ENCODE measurements at places on chromosomes 2 and 18.

GRCh38 chr2:241310917-241311566, 4.4 kb downstream of the HDLBP start:
- no peak for DNase-seq

- no peak for DNase-seq
Measured at GRCh38 chr2:195961873-195962272, 106.8 kb downstream of the DNAH7 start.

DNA sequence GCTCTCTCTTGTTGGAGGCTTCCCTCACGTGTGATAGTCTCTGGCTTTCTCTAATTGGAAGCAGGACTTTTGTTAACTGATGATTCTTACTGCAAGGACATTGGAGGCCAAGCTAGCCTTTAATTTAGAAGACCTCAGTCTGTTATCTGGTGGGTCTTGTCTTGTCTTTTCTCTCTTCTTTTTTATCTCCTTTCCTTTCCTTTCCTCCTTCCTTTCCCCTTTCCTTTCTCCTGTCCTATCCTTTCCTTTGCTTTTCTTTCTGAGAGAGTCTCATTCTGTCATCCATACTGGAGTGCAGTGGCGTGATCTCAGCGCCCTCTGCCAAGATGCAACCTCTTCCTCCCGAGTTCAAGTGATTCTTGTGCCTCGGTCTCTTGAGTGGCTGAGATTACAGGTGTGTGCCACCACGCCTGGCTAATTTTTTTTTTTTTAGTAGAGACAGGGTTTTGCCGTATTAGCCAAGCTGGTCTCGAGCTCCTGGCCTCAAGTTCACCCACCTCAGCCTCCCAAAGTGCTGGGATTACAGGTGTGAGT, 18.1 kb downstream of the CCNYL1 start:
- no peak for DNase-seq

- DNase-seq: no peak
Measured at GRCh38 chr2:219636941-219637841, 9.8 kb downstream of the SLC4A3 start.

DNA sequence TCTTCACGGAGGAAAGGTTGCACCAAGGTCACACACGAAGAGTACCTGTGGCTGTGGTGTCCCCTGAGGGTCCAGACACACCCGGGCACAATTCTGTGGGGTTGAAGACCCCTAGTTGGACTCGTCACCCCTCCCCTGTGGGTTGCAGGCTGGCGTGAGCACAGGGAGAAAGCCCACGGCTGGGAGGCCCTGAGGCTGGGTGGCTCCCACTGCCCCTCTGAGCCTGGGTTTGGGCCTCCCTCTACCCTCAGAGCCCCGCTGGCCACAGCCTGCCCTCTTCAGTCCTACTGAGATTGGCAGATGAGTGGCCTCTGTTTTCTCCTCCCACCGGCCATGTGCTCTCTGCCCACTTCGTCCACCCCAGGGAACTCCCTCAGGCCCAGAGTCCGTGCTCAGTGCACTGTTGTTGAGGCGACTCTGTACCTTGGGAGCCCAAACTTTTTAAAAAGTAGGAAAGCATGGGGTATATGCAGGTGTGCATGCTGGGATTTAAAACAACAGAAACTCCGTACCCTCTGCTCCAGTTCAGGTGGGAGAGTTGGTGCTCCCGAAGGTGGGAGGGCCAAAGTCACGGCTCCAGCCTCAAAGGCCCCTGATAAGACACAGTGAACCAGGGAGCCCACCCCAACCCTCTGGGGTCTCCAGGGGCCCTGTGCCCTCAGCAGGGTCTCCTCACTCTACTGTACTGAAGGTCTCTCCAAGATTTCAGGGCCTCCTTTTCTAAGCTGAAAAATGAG, 19.1 kb downstream of the RAMP1 start:
- DNase-seq: no peak

DNA sequence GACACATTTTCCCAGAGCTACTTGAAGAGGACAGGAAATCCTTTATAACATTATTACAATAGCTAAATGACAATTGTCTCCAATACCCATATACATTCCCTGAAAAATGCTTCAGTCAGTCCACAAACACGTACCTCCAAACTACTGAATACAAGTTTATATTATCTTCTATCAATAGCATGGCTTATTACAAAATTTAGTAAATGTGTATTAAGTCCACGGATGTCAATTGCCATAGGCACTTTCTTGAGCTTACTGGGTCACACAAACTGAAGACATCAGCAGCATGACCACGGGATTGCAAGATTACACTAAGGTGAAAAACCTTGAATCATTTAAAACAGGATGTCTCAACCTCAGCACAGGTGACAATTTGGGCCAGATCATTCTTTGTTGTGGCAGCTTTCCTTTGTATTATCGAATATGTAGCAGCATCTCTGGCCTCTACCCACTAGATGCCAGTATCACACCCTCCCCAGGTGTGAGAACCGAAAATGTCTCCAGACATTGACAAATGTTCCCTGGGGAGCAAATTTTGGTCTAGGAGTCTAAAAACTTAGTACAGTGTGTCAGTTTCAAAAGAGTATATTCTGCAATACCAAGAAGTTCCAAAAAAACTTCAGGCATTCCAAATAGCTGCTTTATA, 1.4 kb downstream of the MBD2 start:
- no peak for DNase-seq

DNA sequence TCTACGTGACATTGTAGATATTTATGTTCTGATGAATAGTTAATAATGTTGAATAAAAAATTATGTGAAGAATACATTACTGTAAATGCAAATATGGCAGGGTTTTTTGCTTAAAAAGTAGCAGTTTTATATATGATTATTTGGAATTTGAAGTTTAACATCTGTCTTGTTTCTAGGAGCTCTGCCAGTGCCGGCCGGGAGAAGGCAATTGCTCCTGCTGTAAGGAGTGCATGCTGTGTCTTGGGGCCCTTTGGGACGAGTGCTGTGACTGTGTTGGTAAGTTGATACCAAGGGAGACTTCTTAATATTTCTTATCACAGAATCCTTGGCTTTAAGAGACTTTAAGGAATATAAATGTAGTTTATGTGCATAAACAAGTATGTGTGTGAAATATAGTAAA, 25.2 kb downstream of the TWSG1 start:
- no peak for DNase-seq

DNA sequence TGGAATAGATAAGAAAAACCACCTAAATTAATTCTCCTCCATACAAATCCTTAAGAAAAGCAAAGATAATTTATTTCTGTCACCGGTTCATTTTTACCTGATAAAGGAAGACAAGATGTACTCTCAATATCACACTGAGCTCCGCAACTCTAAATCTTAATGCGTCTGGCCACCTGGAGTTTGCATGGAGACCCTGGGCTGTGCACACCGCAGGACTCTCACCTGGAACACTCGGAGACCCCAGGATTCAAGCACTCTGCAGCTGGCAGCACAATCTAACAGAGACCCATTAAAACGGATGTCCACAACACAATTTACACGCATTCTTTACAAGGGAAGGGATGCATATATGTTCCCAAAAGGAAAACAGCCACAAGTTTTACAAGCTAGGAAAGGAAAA, 72.2 kb downstream of the ZNF516 start:
- no peak for DNase-seq

- no peak for DNase-seq
Measured at GRCh38 chr2:26024260-26024659, 9.6 kb upstream of the RAB10 start.

DNA sequence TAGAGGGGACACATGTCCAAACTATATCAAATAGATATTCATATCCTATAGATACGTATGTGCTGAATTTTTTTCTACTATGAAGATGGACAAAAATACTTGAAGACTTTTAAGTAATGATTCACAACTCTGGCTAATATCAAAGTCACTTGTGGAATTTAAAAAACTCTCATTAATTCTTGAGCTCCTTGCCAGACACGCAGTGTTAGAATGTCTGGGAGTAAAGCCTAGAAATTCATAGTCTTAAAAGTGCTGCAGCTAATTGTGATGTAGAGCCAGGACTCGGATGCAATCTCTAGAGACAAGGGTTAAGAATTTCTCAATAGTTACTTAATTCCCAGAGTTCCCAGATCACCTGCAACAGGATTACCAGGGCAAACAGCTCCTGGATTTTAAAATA, 107.4 kb downstream of the ARL6IP6 start:
- no peak for DNase-seq

- DNase-seq: no peak
Measured at GRCh38 chr2:76120176-76120575, 409.5 kb upstream of the GCFC2 start.

- DNase-seq: no peak
Measured at GRCh38 chr2:164257742-164258141, 363.5 kb downstream of the GRB14 start.

DNA sequence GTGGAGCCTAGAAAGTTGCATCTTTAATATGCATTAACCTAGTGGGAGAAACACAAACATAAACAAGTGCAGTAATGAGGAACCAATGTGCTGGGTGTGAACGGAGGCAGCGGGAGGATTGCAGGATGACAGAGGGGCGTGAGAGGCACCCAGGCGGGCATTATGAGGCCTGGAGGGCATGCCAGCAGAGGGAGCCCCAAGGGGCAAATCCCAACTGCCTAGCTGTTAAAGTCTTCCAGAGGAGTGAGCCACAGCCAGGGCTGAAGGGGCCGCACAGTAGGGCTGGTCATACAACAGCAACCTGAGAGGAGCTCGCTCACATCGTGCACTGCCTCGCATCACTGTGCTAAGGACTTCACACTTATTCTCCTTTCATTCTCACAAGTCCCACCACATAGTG, 13.3 kb upstream of the PRELID3A start:
- DNase-seq: no peak

- DNase-seq: no peak
Measured at GRCh38 chr2:134934150-134934549, 15.5 kb downstream of the CCNT2 start.

DNA sequence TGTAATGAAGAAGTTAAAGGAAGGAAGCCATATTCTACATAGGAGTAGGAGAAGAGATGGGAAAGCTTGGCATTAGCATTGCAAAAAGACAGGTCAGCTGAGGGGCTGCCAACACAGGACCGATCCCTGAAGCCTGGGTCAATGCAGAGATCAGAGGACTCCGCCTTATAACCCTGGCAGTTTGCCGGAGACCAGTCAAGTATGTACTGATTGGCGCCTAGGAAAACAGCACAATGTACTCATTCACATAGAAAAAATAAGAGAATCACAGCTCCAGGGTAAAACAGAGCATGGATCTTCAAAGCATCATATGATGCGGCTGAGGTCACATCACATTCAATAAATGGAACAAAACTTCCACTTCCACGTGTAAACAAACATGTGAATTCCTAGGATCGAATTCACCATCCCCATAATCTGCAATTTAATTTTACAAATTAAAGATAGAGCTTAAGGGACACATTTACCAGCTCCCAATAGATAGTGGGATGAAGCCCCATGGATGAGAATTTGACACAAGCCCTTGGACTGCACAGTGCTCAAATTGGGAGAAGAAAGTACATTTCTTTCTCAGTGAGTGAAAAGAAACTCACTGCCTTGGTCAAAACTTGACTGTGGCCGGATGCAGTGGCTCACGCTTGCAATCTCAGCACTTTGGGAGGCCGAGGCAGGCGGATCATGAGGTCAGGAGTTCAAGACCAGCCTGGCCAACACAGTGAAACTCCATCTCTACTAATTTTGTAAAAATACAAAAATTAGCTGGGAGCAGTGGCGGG, 135.0 kb upstream of the KLHL14 start:
- no peak for DNase-seq

GRCh38 chr18:48328473-48329210, 80.5 kb downstream of the ZBTB7C start:
- no peak for DNase-seq

DNA sequence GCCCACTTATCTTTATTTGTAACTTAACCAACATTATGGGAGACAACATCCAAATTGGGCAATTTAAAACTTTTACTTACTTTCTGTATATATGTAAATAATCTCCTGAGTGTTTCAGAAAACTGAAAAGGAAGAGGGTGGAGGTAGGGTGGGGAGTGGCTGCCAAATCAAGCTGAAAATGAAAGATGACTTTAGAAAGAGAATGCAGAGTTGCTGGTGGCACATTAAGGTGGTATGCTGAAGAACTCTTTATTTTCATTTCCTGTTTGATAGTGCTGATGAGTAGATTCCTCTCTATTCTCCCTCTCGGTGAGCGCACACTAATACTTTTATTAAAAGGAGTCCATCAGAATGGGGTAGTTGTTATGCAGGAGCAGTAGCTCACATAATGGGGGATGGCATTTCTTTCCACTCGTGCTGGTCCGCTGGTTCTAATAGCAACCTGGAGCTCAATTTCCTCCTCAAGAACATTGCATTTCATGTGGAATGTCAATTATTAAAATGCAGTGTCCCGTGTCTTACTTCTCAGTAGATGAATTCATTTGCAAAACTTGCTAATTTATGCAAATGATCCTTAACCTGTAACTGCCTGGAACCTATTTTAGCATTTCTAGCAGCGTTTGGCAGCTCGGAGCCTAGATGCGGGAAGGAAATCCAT, 466.9 kb upstream of the HNRNPA3 start:
- DNase-seq: no peak

- DNase-seq: peak; percentile 4
Measured at GRCh38 chr2:211035548-211036185, 479.3 kb downstream of the CPS1 start.

- DNase-seq: no peak
Measured at GRCh38 chr2:196453613-196454047, 185.9 kb upstream of the CCDC150 start.

DNA sequence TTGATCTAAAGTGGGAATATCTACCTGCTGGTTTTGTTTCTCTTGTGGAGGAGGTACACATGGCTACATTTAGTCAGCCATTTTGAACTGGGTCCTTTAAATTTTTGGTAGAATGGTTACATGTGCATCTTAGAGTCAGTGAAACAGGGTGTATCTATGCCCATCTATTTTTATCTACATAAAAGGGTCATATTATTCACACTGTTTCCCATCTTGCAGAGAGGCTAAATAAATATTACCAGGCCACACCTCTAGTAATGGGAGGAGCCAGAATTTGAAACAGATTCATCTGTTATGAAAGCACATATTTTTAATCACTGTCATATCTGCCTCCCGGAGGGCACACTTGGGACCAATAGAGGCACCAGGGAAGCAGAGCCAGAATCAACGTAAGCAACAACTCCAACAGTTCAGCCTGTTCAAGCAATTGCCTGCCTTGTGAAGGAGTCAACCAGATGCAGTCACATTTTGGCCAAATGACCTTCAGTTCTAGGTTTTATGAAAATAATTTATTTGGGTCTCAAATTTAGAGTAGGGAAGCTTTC, 376.8 kb downstream of the TSN start:
- no peak for DNase-seq

- DNase-seq: no peak
Measured at GRCh38 chr2:155770516-155770915, 562.0 kb downstream of the NR4A2 start.
